ENCODE measurements at places on chromosomes 13 and 19. TPM values are rescaled to one million over a fixed set of nuclear protein-coding genes. Genes with fewer than 3 reads are reported as not detected.

DNA sequence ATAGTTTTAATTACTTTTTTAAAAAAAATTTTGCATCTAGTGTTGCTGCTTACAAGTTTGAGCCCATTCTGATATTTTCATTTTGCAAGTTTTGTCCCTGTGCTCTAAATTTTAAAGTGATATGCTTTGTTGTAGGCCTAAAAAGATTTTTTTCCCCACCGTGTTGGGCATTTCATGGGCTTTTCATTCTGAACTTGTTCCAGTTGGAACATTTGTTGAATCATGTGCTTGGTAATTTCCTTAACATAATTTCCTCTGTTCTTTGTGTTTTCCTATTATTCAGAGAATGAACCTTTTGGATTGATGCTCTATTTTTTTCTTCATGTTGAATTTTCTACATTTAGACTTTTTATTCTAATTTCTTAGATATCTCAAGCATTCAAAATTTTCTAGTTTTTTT lies 206.4 kb upstream of the SPRY2 start:
- no peak for DNase-seq
- no peaks in the 10 kb centered on the region for H3K27me3 ChIP-seq
- H3K36me3 ChIP-seq = no peaks in the 10 kb centered on the region
- no peak overlapping the region for H3K27ac ChIP-seq
- H3K4me3 ChIP-seq = no peak overlapping the region

- no peak for DNase-seq
- peaks cover 26% of the 10 kb centered on the region for H3K4me1 ChIP-seq
- H3K36me3 ChIP-seq = peaks cover 13% of the 10 kb centered on the region
- H3K4me3 ChIP-seq = no peak overlapping the region
- no peak overlapping the region for H3K27ac ChIP-seq
- no peaks in the 10 kb centered on the region for H3K27me3 ChIP-seq
These were observed 244.9 kb downstream of the NDFIP2 start for GRCh38 chr13:79725841-79726240.

Gene PLA2G4C
- total RNA-seq = 2.0 TPM

DNA sequence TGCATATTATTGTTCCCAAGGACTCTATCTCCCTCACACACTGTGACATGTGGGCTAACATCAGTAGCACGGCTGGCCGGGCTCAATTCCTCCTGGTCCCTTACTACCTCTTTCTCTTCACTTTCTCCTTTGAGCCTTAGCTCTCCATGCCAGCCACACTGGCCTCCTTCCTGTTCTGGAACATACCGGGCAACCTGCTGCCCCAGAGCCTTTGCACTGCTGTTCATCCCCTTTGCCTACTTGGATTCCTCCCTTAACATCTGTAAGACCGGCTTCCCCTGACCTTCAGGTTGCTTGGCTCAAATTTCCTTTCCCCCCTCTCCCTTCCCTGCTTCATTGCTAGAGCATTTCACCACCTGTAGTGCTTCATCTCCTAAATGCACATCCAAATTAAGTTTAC lies 17.1 kb downstream of the IRS2 start:
- peaks cover 10% of the 10 kb centered on the region for H3K36me3 ChIP-seq
- H3K4me1 ChIP-seq = peaks cover 8% of the 10 kb centered on the region
- DNase-seq = no peak
- no peak overlapping the region for H3K4me3 ChIP-seq
- H3K27ac ChIP-seq = no peak overlapping the region

DNA sequence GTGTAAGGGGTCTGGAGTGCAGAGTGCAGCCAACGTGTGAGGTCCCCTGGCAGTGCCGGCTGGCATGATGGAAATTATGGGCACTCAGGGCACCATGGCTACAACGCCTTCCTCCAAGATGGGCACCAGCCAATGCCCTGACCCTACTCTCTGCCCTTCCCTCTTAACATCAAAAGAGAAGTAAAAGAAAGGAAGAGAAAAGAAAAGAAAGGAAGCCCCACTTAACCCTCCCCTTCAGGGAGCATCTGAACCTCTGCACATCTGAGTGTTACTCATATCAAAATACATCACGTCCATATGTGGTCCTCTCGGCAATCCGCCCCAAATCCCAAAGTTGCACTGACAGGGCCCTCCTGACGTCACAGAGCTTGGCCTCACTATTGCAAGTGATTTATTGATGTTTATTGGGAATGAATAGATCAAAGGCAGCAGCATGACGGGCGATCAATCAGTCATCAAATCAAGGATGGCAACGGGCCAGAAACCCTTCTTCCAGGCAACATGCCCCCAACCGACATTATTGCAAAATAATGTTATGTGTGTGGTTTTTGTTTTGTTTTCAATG lies 1.3 kb downstream of the TSHZ3 start:
- no peak for DNase-seq
- no peak overlapping the region for H3K27ac ChIP-seq
- no peaks in the 10 kb centered on the region for H3K36me3 ChIP-seq

GRCh38 chr13:46315491-46316075 lies 71.5 kb downstream of the RUBCNL start:
- H3K4me1 ChIP-seq = peaks cover under 1% of the 10 kb centered on the region
- no peak overlapping the region for H3K27ac ChIP-seq
- DNase-seq = no peak
- H3K4me3 ChIP-seq = no peak overlapping the region

Gene ZNF708
- total RNA-seq = 24.6 TPM
